Gastrocnemius medialis (tissue), 4 donors: ENCODE measurements at places on chromosomes 4 and X. TPM values are rescaled to one million over a fixed set of nuclear protein-coding genes. Genes with fewer than 3 reads are reported as not detected.
A peak's percentile ranks its signal among the peaks of the same experiment; 100 is the strongest.

DNA sequence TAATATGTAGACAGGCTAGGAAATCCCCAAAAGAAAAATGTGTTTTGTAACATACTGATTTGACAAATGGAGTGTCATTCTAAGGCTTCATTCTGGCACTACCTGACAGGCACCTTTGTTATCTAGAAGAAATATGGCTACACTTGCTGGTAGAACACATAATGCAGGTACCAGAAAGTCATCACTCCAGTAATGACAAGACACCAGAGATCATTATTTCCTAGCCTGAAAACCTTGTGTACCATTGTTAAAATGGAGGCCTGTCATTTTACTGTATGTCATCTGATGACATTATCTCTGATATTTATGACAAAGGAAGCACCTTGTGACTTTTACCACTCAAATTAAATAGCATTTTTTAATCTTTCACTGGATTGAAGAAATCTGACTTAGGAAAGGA lies 13.5 kb upstream of the FGF5 start:
- H3K27ac ChIP-seq = no peak overlapping the region
- no peak for DNase-seq
- no peaks in the 10 kb centered on the region for H3K36me3 ChIP-seq
- no peaks in the 10 kb centered on the region for H3K4me1 ChIP-seq

- H3K27ac ChIP-seq = no peak overlapping the region
- no peaks in the 10 kb centered on the region for H3K27me3 ChIP-seq
- no peak for DNase-seq
- no peaks in the 10 kb centered on the region for H3K36me3 ChIP-seq
- H3K4me1 ChIP-seq = no peaks in the 10 kb centered on the region
- H3K4me3 ChIP-seq = no peak overlapping the region
Observed at GRCh38 chrX:9902656-9903055, 64.5 kb upstream of the CLDN34 start.

DNA sequence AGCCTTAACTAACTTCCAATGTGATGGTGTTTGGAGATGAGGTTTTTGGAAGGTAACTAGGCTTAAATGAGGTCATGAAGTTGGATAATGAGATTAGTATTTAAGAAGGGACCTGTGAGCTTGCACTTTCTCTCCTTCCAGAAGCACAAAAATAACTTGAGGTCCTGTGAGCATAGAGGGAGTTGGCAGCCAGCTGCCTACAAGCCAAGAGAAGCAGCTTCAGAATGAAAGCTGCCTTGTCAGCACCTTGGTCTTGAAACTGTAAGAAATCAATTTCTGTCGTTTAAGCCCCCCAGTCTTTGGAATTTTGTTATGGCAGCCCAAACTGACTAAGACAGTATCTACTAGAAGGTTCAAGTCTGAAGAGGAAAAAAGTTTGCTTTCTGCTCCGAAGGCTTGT lies 280.2 kb upstream of the GALNTL6 start:
- DNase-seq = no peak
- no peak overlapping the region for H3K4me3 ChIP-seq
- no peaks in the 10 kb centered on the region for H3K4me1 ChIP-seq
- no peaks in the 10 kb centered on the region for H3K36me3 ChIP-seq

DNA sequence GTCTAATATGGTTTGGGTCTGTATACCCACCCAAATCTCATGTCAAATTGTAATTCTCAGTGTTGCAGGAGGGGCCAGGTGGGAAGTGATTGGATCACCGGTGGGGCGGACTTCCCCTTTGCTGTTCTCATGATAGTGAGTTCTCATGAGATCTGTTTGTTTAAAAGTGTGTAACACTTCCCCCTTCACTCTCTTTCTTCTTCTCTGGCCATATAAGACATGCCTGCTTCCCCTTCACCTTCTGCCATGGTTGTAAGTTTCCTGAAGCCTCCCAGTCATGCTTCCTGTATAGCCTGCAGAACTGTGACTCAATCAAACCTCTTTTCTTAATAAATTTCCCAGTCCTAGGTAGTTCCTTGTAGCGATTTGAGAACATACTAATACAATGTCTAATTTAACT lies 19.7 kb upstream of the SCRG1 start:
- H3K4me1 ChIP-seq = no peaks in the 10 kb centered on the region
- DNase-seq = no peak
- no peaks in the 10 kb centered on the region for H3K36me3 ChIP-seq
- H3K27me3 ChIP-seq = no peaks in the 10 kb centered on the region
- no peak overlapping the region for H3K4me3 ChIP-seq

DNA sequence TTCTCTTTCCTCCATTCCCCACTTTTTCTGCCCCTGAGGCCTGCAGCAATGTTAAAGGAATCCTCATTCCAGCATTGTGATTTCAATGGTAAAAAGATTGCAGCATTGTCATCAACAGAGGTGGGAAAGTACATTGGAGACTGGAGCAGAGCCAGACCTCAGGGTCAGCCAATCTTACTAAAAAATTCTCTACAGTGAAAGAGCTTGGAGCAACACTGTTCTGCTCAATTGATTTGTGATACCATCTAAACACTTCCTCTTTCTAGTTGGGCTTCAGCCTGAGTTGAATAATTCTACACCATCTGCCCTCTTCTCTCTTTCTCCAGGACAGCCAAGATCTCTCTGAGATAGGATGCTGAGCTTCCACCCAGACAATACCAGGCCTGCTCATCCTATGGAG lies 176.5 kb downstream of the AR start:
- H3K27me3 ChIP-seq = no peaks in the 10 kb centered on the region
- H3K4me3 ChIP-seq = no peak overlapping the region
- H3K27ac ChIP-seq = peak overlapping the region; percentile 27
- H3K36me3 ChIP-seq = no peaks in the 10 kb centered on the region
- peaks cover 19% of the 10 kb centered on the region for H3K4me1 ChIP-seq

GRCh38 chrX:17042037-17042436 lies 95.6 kb downstream of the REPS2 start:
- H3K4me3 ChIP-seq = no peak overlapping the region
- H3K4me1 ChIP-seq = no peaks in the 10 kb centered on the region
- no peak overlapping the region for H3K27ac ChIP-seq
- H3K36me3 ChIP-seq = no peaks in the 10 kb centered on the region
- H3K27me3 ChIP-seq = no peaks in the 10 kb centered on the region
- DNase-seq = no peak

- peaks cover 9% of the 10 kb centered on the region for H3K4me1 ChIP-seq
- no peaks in the 10 kb centered on the region for H3K27me3 ChIP-seq
- H3K36me3 ChIP-seq = no peaks in the 10 kb centered on the region
Observed at GRCh38 chrX:49276671-49277534, 7.3 kb downstream of the PPP1R3F start.

DNA sequence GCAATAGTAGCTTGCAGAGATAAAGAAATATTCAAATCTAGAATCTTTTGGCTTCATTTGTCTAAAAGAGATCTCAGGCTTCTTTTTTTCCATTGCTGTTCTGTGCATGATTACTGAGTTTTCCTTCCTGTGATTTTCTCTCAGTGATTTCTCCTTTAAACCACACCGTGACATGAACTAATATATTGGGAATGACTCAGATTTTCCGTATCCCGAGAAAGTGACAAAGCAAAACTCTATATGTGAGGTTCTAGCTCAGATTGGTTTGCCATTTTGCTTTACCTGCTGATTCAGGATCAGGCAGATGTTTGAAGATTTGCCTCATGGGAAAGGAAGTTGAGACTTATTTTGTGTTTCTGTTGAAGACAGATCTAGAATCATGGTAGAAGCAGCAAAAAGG lies 59.4 kb downstream of the MTHFD2L start:
- no peak for DNase-seq
- H3K27me3 ChIP-seq = no peaks in the 10 kb centered on the region
- no peaks in the 10 kb centered on the region for H3K36me3 ChIP-seq
- H3K4me1 ChIP-seq = no peaks in the 10 kb centered on the region
- no peak overlapping the region for H3K27ac ChIP-seq

GRCh38 chr4:80075995-80076675 lies 3.1 kb upstream of the ANTXR2 start:
- H3K27ac ChIP-seq = no peak overlapping the region
- H3K4me3 ChIP-seq = no peak overlapping the region
- no peaks in the 10 kb centered on the region for H3K27me3 ChIP-seq
- no peaks in the 10 kb centered on the region for H3K36me3 ChIP-seq

DNA sequence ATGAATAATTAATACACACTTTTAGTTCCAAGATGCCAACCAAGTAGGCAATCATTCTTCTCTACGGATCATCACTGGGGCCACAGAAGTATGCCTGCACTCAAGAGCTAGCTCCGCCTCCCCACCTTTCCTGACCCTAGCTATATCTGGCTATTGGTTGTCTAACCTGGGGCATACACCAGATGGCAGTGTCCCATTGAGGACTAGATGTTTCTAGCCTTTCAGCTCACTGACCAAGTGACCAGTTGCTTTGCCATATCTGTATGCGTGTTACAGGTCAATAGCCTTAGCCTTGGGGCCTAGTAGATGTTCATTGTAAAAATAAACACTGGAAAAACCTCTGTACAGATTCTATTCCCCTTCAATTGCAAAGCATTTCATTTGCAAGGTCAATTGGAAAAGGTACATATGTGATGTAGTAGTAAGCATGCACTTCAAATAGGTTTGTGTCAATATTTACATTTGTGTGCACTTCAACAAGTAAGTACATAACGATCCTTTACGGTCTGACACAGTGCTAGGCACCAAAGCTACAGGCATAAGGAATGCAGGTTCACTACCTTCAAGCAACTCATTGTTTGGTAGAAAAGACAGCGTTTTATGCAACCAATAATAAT lies 521.7 kb downstream of the PPARGC1A start:
- H3K4me1 ChIP-seq = peaks cover 24% of the 10 kb centered on the region
- no peak overlapping the region for H3K4me3 ChIP-seq
- DNase-seq = peak; percentile 59
- H3K36me3 ChIP-seq = no peaks in the 10 kb centered on the region
- H3K27ac ChIP-seq = peak overlapping the region; percentile 79

GRCh38 chrX:110046971-110047370 lies 44.1 kb downstream of the TMEM164 start:
- H3K27ac ChIP-seq = peak overlapping the region; percentile 68
- H3K4me3 ChIP-seq = no peak overlapping the region
- no peaks in the 10 kb centered on the region for H3K36me3 ChIP-seq
- no peaks in the 10 kb centered on the region for H3K27me3 ChIP-seq

The SYP gene
- 3.9 TPM for total RNA-seq

The PABPC5 gene
- total RNA-seq = 0.55 TPM

The DOK7 gene
- 42.0 TPM for total RNA-seq

The HSD17B13 gene
- total RNA-seq = 0.13 TPM

The SPANXC gene
- not detected for total RNA-seq
